ENCODE measurements at places on chromosomes 7 and 10.

DNA sequence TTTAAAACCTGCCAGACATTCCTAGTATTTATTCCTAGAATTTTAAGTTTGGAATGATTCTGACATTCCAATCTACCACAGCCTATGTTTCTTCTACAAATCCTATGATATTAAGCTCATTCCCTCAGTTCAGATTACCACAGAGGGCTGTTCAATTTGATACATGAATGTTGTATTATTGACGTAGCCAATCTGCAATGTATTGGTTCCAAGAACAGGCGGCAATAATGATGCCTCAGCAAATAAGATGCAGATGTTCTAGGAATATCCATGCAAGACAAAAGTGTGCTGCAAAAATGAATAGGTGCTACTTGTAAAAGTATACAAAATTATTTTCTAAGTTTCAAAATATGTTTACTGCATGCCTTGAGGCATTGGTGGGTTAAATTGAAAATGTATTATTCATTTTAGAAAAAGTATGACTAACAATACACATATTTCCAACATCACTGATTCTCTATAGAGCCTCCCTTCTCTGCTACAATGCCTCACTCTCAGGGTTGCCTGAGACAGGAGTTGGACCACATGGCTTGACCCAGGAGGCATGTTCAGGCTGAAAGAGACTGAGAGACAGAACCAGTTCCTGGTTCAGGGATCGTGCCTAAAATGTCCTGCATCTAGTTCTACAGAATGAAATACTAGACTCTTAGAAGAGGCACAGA lies 94.1 kb upstream of the CREB5 start:
- no peak for DNase-seq

- no peak for DNase-seq
Measured at GRCh38 chr7:122913608-122914007, 27.3 kb upstream of the CADPS2 start.

DNA sequence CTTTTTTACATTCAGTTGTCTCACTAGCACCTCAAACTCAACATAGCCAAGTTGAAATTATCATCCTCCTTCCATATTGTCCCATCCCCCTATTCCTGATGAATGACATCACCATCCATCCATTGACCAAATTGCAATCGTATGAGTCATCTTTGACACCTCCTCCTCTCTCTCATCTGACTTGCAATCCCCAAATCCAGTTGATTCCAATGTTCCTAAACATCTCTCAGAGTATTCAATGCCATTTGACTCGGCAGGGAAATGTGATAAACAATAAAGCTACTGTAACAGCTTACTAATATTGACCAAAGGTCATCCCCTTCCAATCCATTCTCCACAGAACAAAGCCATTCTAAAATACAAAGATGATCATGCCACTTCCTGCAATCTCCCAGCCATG lies 1047.8 kb downstream of the NRG3 start:
- no peak for DNase-seq

DNA sequence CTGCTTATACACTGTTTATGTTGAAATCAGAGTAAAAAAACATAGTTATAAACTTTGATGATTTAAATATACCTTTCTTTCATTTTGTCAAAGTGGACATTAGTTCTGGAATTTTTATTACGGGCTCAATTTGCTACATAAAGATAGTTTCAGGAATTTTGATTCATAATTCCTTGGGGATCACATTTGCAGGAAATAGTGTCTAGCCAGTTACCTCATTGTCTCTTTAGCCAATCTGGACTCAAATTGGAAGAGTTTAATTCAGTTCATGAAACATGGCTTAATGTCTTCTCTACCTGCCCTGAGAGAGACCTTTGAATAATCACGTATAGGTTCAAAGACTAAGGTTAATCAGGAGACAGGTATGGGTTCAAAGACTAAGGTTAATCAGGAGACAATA lies 262.6 kb downstream of the HGF start:
- no peak for DNase-seq

Data from stimulated activated CD4-positive, alpha-beta T cell treated with anti-CD3 and anti-CD28 coated beads, Interleukin-2, amount 100 ng/mL, for 24 hours (primary cell).